Left forelimb (tissue), 1 donor: ENCODE measurements at places on chromosomes 4 and X.

GRCh38 chr4:39846705-39847104 lies 131.0 kb downstream of the PDS5A start:
- DNase-seq, result no peak

DNA sequence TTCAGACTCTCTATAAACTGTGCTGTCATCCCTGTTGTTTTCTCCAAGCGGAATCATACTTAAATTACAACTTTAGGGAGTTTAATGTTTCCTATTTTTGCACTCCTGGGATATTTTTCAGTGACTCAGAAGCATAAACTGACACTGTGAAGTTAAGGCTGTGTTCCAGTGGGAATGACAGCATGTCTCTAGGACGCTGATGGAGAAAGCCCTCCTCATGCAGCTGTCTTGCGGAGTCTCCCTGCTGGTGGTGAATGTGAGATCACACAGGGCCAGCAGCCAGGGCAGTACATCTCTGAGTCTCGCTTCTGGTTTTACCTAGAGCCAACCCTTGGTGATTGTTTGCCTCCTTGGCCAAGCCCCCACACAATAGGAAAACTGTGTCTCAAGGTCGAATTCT lies 53.3 kb downstream of the NFKB1 start:
- no peak for DNase-seq

GRCh38 chr4:123506011-123506695 lies 109.6 kb downstream of the SPRY1 start:
- DNase-seq, result no peak

- DNase-seq, result no peak
Observed at GRCh38 chr4:139872274-139872673, 206.7 kb downstream of the MGST2 start.

GRCh38 chrX:102739657-102740056 lies 19.1 kb downstream of the GPRASP3 start:
- no peak for DNase-seq

DNA sequence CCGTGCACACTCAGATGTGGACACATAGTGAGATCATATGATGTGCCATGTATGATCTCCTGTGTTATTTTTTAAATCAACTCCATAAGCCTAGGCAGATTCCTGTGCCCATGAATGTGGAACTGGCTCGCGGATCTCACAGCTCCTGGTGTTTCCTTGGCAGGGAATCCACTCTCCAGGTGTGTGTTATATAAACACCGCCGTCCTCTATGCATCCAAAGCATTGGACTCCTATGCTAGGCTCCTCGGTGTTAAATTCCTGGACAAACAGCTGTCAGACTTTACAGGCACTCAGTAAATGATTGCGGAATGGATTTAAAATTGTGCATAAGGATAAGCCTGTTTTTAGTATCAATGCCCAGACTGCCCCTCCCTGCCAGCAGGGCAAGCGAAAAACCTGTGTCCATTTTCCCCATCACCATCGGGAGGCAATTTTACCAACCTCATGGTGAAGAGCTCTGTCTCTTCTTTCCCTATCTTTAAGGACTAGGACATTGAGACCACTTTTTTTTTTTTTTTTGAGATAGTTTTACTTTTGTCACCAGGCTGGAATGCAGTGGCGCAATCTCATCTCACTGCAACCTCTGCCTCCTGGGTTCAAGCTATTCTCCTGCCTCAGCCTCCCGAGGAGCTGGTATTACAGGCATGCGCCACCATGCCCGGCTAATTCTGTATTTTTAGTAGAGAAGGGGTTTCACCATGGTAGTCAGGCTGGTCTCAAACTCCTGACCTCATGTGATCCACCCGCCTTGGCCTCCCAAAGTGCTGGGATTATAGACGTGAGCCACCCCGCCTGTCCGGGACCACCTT lies 23.6 kb upstream of the GPR78 start:
- no peak for DNase-seq

- DNase-seq, result no peak
Observed at GRCh38 chr4:140092094-140092851, 61.7 kb downstream of the MAML3 start.

DNA sequence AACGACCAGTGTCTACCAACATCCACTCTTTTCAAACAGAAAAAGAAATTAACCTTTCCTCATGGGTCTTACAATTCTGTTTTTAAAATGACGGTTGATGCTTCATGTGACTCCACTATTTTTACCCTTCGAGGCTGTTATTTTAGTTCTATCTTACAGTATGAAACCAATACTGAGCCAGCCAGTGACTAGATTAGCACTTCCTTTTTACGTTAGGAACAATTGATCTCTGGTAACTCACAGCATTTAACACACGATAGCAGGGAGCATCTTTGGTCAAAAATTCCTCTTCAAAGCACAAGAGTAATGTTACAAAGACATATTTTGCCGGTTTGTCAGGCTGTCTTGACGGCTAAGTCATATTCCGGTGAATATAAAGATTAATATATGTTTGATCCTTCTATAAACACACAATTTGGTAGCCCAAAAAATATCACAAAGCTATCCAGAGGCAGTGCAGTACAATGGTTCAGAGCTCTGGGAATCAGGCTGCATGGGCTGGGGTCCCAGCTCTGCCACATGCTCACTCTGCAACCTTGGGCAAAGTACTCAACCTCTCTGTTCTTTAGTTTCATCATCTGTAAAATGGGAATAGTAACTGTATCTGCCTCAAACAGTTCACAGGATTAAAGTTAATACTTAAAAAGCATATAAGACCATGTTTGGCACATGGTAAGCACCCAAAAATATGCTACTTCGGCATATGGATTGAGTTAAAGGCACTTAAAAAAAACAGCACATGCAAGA lies 62.9 kb upstream of the TXK start:
- no peak for DNase-seq

DNA sequence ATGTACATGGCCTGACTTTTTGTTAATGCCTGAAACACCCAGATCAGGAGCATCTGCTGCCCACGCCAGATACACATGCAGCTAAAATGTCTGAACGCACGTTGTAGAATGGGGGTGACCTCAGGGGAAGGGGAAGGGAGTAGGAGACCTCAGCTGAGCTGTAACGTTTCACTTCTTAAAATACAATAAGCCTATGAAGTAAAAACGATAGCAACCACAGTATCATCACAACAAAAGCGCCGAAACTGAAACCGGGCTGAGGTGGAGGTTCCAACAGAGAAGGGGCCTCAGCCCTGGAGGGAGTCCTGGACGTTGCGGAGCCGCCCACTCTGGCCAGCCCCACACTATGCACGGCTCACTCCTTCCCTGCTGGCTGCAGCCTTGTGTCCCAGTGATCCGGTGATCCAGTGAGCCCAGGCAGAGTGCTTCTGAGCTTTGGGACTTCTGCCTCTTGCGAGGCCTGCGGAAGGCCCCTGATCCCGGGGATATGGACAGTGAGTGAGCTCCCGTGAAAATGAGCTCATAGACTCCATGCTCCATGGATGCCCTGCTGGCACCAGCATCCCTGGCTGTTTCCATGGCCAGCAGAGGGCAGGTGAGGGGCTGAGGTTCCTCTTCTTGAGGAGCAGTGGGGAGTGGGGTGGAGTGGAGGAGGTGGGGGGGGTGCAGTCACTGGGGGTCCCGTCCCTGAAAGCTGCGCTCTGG lies 52.0 kb downstream of the HMX1 start:
- DNase-seq, result peak; percentile 62

DNA sequence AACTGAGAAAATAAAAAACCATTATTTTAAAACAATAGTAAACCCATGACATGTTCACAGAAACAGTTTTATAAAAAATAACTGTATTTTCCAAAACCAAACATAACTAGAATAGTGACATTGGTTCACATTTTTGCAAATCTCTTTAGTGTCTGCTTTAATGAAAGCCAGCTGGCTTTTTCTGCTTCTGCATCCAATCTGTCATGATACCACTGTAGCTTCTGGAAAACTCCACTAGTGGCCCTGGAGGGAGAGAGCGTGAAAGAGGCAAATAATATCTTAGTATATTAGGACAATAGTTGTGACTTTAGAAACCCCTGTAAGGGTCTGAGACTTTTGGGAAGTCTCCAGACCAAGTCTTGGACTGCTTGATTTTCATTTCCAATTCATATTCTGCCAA lies 31.1 kb downstream of the FGFBP1 start:
- DNase-seq, result no peak

DNA sequence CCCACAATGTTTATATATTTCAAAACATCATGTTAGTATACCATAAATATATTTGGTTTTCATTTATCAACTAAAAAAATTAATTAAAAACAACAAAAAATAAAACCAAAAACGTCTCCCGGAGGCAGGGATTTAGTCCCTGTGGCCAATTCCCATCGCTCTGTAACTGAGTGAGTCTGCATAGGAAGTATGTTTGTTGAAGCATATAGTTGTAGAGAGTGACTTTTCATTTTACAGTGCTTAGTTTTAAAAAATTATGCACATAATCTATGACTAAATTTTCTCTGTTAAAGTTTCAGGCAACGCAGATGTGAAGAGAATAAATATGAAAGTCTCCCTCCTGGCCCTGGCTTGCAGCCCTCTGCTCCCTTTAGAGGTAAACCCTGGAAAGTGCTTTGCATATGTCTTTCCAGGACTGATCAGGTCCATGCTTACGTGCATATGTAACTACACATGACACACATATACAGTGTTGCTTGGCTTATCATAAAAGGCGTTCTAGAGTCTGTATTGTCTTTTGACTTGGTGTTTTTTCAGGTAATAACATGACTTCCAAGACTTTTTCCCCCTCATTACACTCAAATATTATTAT lies 63.4 kb upstream of the SORBS2 start:
- no peak for DNase-seq

GRCh38 chr4:48341776-48342605 lies 662 bp downstream of the SLAIN2 start:
- peak; percentile 86 for DNase-seq

DNA sequence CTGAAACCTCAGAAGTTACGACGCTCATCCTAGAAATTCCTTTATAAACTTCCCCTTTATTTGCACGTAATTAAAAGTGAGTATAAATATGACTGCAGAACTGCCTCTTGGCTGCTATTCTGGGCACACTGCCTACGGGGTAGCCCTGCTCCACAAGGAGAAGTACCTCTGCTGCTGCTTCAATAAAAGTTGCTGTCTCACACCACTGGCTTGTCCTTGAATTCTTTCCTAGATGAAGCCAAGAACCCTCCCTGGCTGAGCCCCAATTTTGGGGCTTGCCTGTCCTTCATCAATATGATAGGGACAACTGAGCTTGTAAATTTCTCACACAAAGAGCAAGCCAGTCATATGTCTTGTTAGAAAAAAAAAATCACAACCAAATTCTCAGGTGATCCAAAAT lies 115.8 kb downstream of the VEGFC start:
- DNase-seq, result no peak

- DNase-seq, result no peak
Observed at GRCh38 chr4:88623097-88623496, 30.8 kb downstream of the HERC3 start.

GRCh38 chr4:158234671-158235070 lies 24.4 kb downstream of the TMEM144 start:
- no peak for DNase-seq

GRCh38 chrX:24241822-24242648 lies 71.8 kb downstream of the SUPT20HL2 start:
- DNase-seq, result no peak

DNA sequence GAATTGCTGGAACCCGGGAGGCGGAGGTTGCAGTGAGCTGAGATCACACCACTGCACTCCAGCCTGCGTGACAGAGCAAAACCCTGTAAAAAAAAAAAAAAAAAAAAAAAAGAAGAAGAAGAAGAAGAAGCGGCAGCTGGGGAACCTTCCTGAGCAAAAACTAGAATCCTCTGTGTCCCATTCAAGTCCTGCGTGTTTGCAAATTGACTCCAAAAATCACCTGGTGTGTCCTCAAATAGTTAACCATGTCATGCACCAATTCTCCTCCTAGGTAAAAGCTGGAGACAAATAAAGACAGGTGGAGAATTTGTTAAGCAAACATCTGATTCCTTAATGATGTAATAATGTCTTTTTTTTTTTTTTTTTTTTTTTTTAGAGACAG lies 31.9 kb upstream of the ASMTL start:
- no peak for DNase-seq

DNA sequence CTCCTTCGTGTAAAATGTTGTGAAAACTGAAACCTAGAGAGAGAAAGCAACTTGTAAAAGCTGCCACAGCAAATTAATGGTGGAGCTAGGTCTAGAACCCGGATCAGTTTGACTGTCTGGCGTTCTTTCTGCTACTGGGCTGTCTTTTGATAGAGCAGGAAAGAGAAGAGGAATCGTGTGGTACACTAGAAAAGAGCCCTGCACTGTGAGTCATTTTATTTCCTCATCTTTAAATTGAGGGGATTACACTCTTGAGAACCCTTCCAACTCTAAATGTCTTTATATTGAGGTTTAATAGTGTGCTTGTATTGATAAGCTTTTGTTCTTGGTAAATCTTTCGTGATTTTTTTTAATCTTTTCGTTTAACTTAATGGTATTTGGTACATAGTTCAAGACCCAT lies 4.3 kb downstream of the WDR44 start:
- no peak for DNase-seq

- no peak for DNase-seq
Observed at GRCh38 chr4:55549888-55550287, 3.2 kb upstream of the CLOCK start.
